ENCODE measurements at places on chromosomes 7 and 10.

DNA sequence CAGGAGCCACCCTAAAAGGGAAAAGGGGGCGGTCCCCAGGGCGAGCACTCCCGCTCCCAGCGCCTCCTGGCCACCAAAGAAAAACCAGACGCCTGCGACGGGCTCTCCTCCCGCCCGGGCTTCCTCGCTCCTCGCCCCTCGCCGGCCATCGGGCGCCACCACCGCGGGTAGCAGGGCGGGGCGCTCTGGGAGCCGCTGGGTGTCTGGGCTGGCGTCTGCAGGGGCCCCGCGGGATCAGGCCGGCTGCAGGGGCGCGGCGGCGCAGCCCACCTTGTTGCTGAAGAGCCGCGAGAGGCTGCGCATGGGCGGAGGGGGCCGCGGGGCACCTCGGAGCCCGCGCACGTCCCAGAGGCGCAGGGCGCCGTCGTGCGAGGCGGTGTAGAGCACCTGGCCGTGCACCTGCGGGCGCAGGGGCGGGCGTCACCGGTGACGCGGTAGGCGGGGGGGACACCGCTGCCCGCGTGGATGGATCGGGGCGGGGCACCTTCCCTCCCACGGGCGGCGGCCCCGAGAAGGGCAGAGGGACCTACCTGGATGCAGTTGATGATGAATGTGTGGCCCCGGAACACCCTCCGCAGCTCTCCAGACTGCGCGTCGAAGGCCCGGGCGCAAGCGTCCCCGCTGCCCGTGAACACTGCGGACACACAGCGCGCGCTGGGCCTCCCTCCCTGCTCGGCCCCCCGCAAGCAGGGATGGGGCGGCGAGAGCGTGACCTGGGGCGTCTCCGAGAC lies 28.3 kb downstream of the WDR86 start:
- DNase-seq = no peak

DNA sequence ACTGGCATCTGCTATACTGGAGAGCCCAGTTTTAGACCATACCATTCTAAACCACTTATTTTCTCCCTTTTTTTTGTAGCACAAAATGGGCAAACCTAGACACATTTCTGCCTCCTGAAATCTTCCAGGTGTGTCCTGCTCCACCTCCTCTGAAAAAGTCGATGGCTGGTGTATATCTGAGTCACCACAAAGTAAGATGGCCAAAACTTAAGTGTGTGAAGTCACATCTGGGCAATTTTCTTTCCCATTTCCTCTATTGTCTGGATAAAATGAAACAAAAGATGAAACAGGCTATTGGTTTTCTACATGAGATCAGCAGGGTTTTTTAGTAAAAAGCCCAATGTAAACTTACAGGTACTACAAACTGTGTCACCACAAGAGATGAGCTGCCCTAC lies 65.5 kb downstream of the OSBPL3 start:
- DNase-seq = no peak

DNA sequence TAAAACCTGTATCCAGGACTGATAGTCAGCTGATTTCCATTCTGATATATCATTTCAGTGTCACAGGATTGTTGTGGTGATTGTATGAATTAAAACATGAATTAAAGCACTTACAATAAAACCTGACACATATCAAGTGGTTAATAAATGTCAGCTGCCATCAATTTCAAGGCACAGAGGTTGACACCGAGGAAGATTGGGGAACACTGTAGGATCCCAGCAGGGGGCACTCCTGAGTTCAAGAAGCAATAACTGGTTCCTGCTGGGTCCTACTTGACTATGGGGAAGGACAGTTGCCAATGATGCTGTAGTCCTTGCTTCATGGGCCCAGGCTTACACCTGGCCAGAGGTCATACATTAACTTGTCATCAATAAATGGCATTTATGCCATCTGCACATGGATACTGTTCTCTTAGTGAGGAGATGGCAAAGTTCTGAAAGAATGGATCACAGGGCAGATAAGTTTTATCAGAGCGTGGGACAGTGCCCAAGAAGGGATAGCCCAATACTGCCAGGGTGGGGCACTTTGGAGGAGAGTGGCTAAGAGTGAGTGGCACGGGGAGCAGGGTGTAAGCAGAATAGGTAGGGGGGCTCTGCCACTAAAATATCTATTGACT lies 24.1 kb downstream of the FZD1 start:
- no peak for DNase-seq

GRCh38 chr7:148241700-148242293 lies 348.8 kb upstream of the C7orf33 start:
- DNase-seq = no peak

DNA sequence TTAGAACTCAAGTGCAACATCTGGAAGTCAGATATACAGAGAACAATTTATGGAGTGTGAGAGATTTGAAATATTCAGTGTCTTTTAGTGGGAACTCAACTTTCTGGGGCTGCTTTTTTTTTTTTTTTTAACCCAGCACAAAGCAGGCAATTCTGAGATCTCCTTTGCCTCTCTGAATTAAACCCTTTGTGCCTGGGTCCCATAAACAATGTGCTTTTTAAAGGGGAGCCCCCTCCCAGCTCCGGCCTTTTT lies 146.8 kb downstream of the CELF2 start:
- no peak for DNase-seq

- no peak for DNase-seq
Observed at GRCh38 chr7:103594186-103594585, 148.2 kb upstream of the SLC26A5 start.

DNA sequence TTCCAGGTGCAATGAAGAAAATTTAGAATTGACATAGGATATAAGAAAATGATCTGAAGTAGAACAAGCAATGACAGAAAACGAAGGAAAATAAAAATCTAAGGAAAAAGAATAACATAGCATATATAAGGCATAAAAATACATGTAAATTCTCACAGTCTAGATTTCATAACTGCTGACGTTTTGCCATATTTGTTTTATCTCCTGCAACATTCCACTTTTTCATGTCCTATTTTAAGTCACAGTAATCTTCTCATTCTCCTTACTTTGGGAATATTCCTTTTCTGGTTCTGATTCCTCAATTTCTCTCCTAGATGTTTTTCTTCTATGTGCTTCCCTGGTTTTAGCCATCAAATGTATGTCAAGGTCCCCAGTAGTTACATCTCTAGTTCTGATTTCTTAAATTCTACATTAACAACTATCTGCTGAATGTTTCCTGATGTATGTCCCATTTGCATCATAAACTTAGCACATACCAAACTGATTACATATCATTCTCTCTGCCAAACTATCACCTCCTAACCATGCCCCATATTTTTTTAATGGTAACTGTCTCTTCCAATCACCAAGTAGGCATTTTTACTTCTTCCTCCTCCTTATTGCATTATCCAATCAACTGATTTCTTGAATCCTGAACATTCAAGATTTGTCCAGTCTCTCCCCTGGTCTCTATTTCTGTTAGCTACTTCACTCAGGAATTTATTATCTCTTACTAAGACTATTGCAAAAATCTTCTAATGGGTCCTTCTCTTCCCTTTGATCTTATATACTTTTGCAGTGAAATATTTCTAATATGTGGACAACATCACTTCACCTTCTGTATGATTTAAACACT lies 171.3 kb downstream of the DNAJC1 start:
- no peak for DNase-seq
